IMR-90 (cell line): ENCODE measurements at places on chromosomes 4 and X. TPM values are rescaled to one million over a fixed set of nuclear protein-coding genes. Genes with fewer than 3 reads are reported as not detected.

Gene STAP1
- polyA plus RNA-seq, result not detected in 2 replicates

GRCh38 chr4:70158576-70158975 is 4.5 kb downstream of the PRR27 start:
- DNase-seq, result no peak

Gene ZFP92
- polyA plus RNA-seq, result 0.03 and 0.04 TPM in 2 replicates

Gene SPIN3
- 4.7 and 5.3 TPM in 2 replicates for polyA plus RNA-seq

Gene RHOH
- polyA plus RNA-seq, result not detected in 2 replicates

Gene MGARP
- 34.7 and 35.1 TPM in 2 replicates for polyA plus RNA-seq

GRCh38 chr4:211033-211511 is 86.8 kb downstream of the ZNF718 start:
- no peak for DNase-seq

Gene UGT2A1
- not detected in 2 replicates for polyA plus RNA-seq
